ENCODE measurements at places on chromosomes 1 and 21.
A peak's percentile ranks its signal among the peaks of the same experiment; 100 is the strongest.

DNA sequence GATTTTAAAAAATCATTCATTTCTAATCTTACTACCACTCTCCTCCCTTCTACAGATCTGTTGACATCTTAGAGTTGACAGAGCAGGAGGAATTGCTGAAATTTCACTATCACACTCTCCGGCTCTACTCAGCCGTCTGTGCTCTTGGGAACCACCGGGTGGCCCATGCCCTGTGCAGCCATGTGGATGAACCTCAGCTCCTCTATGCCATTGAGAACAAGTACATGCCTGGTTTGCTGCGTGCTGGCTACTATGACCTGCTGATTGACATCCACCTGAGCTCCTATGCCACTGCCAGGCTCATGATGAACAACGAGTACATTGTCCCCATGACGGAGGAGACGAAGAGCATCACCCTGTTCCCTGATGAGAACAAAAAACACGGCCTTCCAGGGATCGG is 276.7 kb downstream of the ZP4 start:
- no peak for DNase-seq

- no peak for DNase-seq
Measured at GRCh38 chr1:58442114-58442513, 104.4 kb downstream of the OMA1 start.

DNA sequence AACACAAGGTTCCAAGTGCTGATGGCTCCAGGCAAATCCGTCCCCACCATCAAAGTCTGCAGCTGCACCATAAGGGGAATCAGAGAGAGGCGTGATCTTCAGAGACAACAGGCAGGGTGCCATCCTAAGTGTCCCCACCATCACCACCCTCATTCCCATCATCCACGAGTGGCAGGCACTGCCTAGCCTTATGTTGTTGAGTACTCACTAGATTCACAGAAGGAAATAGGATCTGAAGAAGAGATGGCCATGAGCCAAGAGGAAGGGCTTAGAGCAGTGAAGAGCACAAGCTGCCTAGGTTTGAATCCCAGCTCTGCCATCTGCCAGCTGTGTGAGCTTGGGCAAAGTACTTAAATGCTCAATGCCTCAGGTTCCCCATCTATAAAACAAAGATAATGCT is 207.3 kb upstream of the CSF3R start:
- DNase-seq = no peak

GRCh38 chr1:66445492-66446181 is 88.3 kb upstream of the SGIP1 start:
- DNase-seq = no peak

DNA sequence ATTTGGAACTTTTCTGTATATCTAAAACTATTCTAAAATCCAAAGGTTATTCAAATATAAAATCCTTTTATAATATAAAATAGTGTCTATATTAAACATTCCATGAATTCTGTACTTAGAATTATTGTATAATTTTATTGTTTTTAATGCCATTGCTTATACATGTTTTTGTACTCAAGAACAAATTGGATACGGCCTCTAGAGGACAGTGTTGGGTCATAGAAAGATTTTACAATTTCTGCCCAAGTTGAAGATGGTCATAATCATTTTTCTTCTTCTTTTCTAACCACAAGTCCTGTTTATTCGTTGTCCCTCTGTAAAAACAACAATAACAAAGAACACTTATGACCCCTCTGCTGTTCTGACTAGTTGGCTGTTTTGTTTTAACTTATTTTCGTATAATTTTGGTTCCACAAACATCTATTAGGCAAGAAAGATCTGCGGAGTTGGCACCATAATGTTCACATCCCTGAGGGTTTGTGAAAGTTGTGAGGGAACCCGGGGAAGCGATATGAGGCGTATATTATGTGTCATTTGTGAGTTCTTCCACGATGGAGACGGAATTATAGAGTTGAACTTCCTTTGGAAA is 75.7 kb upstream of the KIF26B start:
- DNase-seq = peak; percentile 53

DNA sequence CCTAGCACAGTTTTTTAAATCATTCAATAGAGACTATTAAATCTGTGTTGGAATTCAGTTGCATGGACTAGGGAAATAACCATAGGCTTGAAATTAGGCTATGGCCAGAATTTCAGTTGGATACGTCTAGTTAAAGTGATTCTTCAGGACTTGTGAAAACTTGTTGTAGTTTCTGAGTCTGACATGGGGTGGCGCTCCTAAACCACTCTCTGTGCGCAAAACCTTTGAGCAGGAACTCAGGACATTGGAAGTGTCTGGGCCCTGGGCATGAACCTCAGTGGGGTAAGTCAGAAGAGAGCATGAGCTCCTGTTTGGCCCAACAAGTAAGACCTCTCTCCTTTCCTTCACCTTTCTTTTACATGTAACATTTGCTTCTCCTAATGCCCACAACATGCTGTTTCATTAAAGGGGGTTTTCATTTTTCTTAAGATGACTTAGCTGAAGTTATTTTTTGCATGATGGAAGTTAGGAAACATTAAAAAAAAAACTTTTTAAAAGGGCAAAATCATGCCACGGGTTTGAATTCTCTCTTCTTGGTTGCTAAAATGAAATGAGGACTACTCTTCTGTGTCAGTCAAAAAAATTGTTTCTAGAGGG is 17.1 kb upstream of the CCDC190 start:
- peak; percentile 74 for DNase-seq

GRCh38 chr1:177163844-177164379 is 600 bp downstream of the ASTN1 start:
- DNase-seq = no peak

GRCh38 chr1:86773341-86774288 is 69.2 kb downstream of the SH3GLB1 start:
- no peak for DNase-seq

DNA sequence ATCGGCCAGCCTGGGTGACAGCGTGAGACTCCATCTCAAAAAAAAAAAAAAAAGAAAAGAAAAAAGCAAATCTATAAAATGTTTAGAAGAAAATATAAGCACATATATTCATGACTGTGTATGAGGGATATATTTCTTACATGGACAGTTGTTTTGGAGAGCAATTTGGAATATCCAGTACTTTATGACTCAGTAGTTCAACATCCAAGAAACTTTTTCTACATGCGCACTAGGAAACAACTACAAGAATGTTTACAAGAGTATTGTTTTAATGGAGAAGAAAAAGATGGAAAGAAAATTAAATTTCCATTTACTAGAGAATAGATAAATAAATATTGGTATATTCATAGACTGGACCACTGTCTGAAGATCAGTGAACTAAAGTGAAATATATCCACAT is 77.5 kb downstream of the MAST2 start:
- DNase-seq = peak; percentile 32

- no peak for DNase-seq
Measured at GRCh38 chr1:222045236-222045635, 303.3 kb upstream of the DUSP10 start.

DNA sequence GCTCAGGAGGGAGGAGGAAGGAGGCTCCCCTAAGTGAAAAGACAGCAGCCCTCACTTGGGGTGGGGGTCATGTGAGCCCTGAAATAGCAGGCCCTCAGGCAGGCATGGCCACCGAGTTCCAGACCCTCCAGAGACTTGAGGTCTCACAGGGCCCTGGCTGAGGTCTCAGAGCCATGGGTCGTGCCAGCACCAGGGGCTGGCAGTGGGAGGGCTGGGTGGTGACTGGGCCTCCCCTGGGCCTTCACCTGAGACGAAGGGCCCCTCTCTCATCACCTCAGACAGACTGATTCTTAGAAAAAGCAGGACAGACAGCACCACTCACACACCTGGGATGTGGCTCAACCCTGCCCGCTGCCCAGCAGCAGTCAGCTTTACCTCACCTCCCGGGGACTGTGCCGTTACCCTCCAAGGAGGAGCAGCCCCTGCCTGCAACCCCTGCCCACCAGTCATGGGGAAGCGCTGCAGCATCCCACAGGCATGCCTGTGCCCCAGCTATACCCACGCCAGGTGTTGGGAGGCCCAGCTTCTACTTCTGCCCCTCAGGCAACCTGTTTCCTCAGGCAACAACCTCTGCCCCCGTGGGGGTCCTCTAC is 42.6 kb upstream of the LRP8 start:
- DNase-seq = no peak

DNA sequence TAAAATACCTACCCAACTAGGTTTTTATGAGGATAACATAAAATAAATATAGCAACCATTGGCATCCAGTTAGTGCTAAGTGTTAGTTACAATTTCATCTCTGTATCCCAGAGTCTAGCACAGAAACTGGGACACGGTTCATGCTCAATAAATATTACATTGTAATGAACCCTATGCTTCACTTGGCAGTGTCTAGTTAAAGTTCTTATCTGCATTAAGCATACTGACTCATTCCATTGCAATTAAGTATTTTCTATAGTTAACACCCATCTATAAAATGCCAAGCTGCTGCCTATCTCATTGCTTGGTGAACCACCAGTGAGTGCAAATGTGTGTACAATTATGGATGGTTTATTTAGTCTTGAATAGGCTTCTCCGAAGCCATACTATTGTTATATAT is 15.2 kb downstream of the CHML start:
- DNase-seq = no peak

DNA sequence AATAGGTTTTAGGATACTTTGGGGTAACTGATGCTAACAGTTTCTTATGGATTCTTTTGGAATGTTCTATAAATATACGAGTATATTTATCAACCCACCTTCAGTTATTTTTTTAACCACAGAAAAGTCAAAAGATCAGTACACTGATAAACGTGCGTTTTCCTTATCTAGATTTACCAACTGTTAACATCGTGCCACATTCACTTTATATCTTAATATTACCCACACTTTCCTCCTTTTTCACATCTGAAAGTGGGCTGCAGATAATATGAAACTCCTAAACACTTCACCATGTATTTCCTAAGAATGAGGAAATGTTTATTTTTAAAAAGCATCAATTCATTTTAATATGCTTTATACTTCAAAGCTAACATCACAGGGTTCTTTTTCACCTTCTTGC is 7.7 kb downstream of the ATF6 start:
- no peak for DNase-seq

GRCh38 chr21:46423546-46424038 is 35.1 kb upstream of the DIP2A start:
- DNase-seq = no peak

DNA sequence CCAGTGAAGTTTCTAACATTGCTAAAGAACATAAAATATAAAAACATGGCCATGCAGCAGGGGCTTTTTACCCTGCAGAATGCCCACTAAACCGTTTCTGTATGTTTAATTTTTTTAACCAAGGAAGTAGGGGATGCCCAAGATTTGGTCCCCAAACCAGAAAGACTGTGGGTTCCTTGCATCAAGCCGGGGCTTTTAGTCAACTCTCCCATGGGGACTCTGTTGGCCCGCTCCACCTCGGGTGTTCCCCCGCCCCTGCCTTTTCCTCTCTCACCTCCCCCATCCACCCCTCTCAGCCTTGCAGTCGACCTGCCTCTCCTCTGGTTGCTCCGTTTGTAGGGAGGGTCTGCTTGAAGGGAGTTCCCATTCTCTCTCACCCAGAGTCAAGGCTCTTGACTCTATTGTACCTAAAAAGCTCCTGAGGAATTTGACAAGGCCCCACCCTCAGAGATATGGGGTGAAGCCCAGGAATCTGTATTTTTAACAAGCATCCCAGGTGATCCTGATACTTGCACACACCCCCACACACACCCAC is 117.5 kb downstream of the TOMM20 start:
- DNase-seq = no peak

GRCh38 chr1:24969596-24970398 is 39.7 kb upstream of the RUNX3 start:
- DNase-seq = no peak

- no peak for DNase-seq
Measured at GRCh38 chr1:116096013-116096618, 15.1 kb upstream of the MAB21L3 start.

- no peak for DNase-seq
Measured at GRCh38 chr1:116827607-116828105, 73.4 kb downstream of the CD2 start.

- DNase-seq = no peak
Measured at GRCh38 chr1:51953079-51953478, 37.4 kb downstream of the RAB3B start.

GRCh38 chr1:1137256-1138045 is 21.6 kb upstream of the C1orf159 start:
- DNase-seq = no peak

DNA sequence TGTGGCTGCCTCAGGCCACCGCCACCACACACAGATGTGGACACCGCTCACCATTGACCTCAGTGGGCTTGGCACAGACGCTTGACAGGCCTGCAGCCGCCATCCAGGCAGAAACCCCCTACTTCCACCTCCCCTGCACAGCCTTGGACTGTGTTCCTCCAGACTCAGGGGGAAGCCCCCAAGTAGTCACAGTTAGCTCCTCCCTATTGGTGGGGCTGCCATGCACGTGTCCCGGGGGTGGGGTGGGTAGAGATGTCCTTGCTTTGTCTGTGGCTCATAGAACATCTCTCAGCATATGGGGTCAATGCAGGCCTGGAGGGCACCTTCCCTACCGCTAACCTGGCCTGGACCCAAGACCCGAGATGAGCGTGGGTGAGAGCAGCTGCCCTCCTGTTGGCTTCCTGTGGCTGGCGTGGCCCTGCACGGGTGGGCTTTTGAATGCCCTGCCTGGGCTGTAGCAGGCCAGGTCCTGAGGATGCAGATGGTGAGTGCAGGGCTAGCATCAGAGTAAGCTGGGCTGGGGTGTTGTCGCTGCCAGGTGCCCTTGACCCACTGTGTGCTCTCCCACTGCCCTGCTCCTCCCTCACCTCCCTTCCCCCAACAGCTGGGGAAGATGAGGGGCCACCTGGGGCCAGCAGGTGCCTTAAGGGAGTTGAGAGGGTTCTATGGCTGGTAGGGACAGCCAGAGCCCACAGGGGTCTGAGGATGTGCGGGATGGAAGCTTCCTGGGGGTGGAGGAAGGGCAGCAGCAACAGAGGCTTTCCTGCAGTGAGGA is 6.2 kb downstream of the CROCC start:
- DNase-seq = no peak

GRCh38 chr1:41640141-41640751 is 155.8 kb upstream of the EDN2 start:
- no peak for DNase-seq
